HFFc6 (cell line): ENCODE measurements at places on chromosomes 4 and X. TPM values are rescaled to one million over a fixed set of nuclear protein-coding genes. Genes with fewer than 3 reads are reported as not detected.

GRCh38 chr4:105343146-105343931 is 130.5 kb downstream of the PPA2 start:
- H3K4me1 ChIP-seq, result peaks cover 6% of the 10 kb centered on the region
- no peaks in the 10 kb centered on the region for H3K36me3 ChIP-seq
- no peak for DNase-seq
- H3K4me3 ChIP-seq, result peak overlapping the region; percentile 12
- H3K27me3 ChIP-seq, result no peaks in the 10 kb centered on the region; the same call in 1 of the 2 replicates

PCYT1B gene
- total RNA-seq, result not detected in 3 replicates

MAGEA12 gene
- 0.19 TPM in 1 of 3 replicates, not detected in the others for total RNA-seq

DNA sequence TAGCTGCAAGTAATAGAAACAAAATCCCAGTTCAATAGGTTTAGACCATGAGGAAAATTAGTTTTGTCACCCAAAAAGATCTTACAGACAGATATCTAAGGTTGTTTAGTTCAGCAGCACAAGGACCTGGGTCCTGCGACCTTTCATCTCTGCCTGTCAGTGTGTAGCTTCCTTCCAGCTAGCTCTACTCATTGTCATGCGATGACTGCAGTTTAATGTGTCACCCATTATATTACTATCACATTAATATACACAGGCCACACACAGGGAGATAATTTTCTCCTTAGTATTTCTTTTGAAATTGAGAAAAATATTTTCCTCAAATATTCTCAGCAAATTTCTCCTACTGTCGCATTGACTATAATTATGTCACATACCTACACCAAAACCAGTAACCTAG is 232.1 kb upstream of the ARSJ start:
- no peak for DNase-seq
- H3K4me1 ChIP-seq, result peaks cover 20% of the 10 kb centered on the region
- no peaks in the 10 kb centered on the region for H3K27me3 ChIP-seq
- no peak overlapping the region for H3K27ac ChIP-seq

DNA sequence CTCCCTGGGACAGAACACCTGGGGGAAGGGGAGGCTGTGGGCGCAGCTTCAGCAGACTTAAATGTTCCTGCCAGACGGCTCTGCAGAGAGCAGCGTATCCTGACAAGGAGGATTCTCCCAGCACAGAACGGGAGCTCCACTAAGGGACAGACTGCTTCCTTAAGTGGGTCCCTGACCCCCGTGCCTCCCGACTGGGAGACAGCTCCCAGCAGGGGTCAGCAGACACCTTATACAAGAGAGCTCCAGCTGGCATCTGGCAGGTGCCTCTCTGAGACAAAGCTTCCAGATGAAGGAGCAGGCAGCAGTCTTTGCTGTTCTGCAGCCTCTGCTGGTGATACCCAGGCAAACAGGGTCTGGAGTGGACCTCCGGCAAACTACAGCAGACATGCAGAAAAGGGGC is 44.5 kb upstream of the FAAH2 start:
- no peaks in the 10 kb centered on the region; the same call in 1 of the 2 replicates for H3K27me3 ChIP-seq
- H3K4me3 ChIP-seq, result no peak overlapping the region
- H3K4me1 ChIP-seq, result no peaks in the 10 kb centered on the region
- H3K27ac ChIP-seq, result no peak overlapping the region
- H3K36me3 ChIP-seq, result no peaks in the 10 kb centered on the region

DNA sequence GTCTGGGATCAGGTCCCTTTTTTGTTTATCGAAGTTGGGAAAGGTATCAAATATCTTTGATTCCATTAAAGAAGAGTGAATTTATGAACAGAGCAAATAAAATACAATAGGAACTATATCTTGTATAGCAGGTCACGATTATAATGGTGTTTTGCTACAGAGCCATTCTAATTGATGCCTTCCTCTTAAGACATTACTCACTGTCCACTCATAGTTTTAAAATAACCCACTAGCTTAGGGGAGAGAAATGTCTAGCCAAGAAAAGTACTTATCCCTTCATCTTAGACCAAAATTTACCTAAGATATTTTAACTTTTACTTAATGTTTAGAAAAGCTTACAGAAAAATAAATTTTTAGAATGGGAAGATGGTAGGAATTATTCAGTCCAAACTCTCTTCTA is 112.0 kb upstream of the PABPC4L start:
- H3K36me3 ChIP-seq, result no peaks in the 10 kb centered on the region; the same call in 1 of the 2 replicates
- H3K27me3 ChIP-seq, result no peaks in the 10 kb centered on the region
- peak; percentile 67 for DNase-seq
- peak overlapping the region; percentile 63; the same call in 1 of the 2 replicates for H3K27ac ChIP-seq
- peaks cover 10% of the 10 kb centered on the region for H3K4me1 ChIP-seq

- peaks cover 10% of the 10 kb centered on the region for H3K4me1 ChIP-seq
These were observed 45.1 kb downstream of the ZGRF1 start for GRCh38 chr4:112591593-112591992.

ASB9 gene
- total RNA-seq, result 0.36 to 0.94 TPM (median 0.50 TPM) in 3 replicates

PLCXD1 gene
- 22.8 to 32.0 TPM (median 23.9 TPM) in 3 replicates for total RNA-seq

GPAT3 gene
- 0.74 to 0.92 TPM (median 0.84 TPM) in 3 replicates for total RNA-seq

DNA sequence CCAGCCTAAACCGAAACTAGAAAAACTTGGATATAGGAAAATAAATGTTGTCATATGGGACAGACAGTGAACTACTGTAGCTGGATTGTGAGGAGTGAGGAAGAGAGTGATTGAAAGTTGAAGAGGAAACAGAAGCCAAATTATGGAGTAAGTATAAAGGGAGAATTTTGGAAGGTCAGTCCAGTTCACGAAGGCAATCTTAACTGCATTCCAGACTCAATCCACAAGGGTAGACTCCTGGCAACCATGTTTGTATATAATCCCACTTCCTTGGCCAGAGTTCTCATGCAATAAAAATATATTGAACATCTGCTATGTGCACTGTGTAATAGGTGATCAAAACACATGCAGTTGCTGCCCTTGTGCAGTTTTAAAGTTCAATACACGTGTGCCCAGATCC is 58.6 kb upstream of the CAMK2D start:
- DNase-seq, result no peak
- no peaks in the 10 kb centered on the region for H3K27me3 ChIP-seq
- H3K27ac ChIP-seq, result no peak overlapping the region
- peaks cover 36% of the 10 kb centered on the region for H3K4me1 ChIP-seq

- no peak overlapping the region for H3K4me3 ChIP-seq
- H3K27me3 ChIP-seq, result no peaks in the 10 kb centered on the region; the same call in none of the 2 replicates
- DNase-seq, result no peak
These were observed 25.7 kb downstream of the GASK1B start for GRCh38 chr4:158147151-158147550.

- H3K27me3 ChIP-seq, result peaks cover 69% of the 10 kb centered on the region
- H3K36me3 ChIP-seq, result peaks cover 6% of the 10 kb centered on the region; the same call in 1 of the 2 replicates
- peak overlapping the region; percentile 29; the same call in 1 of the 2 replicates for H3K4me3 ChIP-seq
- no peak overlapping the region for H3K27ac ChIP-seq
- no peaks in the 10 kb centered on the region for H3K4me1 ChIP-seq
These were observed 3.0 kb upstream of the PHOX2B start for GRCh38 chr4:41751449-41752061.

DNA sequence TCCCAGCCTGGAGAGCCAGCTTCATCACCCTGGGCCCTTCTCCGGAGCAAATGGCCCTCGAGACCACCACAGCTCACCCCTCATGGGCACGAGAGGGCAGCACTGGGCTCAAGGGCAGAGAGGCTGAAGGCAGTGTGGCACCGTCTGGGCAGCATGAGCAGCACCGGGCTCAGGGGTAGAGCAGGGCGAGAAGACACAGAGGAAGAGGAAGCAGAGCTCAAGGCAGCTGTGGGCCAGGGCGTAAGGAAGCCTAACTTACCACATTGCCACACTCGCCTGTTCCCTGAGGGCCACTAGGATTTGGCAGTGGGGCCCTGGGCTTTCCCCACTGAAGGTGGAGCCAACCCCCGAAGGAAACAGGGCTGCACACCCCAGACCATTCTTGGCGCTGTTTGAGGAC is 15.5 kb downstream of the ZNF185 start:
- no peak for DNase-seq
- no peaks in the 10 kb centered on the region for H3K36me3 ChIP-seq
- H3K4me1 ChIP-seq, result peaks cover 4% of the 10 kb centered on the region; the same call in 1 of the 2 replicates
- H3K27me3 ChIP-seq, result peaks cover 10% of the 10 kb centered on the region

- no peaks in the 10 kb centered on the region for H3K36me3 ChIP-seq
- peaks cover 27% of the 10 kb centered on the region for H3K4me1 ChIP-seq
- peak overlapping the region; percentile 90 for H3K4me3 ChIP-seq
- H3K27ac ChIP-seq, result peak overlapping the region; percentile 49; the same call in 1 of the 2 replicates
These were observed 3.7 kb upstream of the STIM2 start for GRCh38 chr4:26856906-26857277.

GPR82 gene
- total RNA-seq, result not detected in 3 replicates

GRCh38 chrX:153687121-153688039 is at the start of gene SLC6A8:
Gene SLC6A8 (plus strand): TSS chrX:153687926. CDS start chrX:153688575, 649 bp downstream.
- peak within 1 kb of the TSS; percentile 52 for H3K4me3 ChIP-seq
- H3K4me1 ChIP-seq, result no peaks in the 10 kb centered on the region
- peak; percentile 46 for DNase-seq
- no peaks in the 10 kb centered on the region; the same call in 1 of the 2 replicates for H3K27me3 ChIP-seq

DNA sequence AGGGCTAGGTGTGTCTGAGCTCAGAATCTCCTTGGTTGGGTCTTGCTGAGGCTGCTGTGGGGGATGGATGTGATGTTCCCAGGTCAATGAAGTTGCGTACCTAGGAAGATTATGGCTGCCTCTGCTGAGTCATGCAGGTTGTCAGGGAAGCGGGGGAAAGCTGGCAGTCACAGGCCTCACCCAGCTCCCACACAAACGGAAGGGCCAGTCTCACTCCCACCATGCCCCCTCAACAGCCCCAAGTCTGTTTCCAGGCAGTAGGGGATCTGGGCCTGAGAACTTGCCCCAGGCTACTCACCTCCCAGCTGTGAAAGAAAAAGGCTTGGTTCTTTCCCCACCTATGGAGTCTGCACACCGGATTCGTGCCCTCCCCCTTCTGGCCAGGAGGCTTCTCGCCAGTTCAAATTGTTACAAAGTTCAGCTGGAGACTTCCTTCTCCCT is 72.9 kb downstream of the WDR44 start:
- peaks cover 7% of the 10 kb centered on the region; the same call in 1 of the 2 replicates for H3K4me1 ChIP-seq
- H3K4me3 ChIP-seq, result no peak overlapping the region
- no peaks in the 10 kb centered on the region for H3K27me3 ChIP-seq
- H3K36me3 ChIP-seq, result peaks cover 19% of the 10 kb centered on the region
- H3K27ac ChIP-seq, result no peak overlapping the region

- no peak overlapping the region for H3K4me3 ChIP-seq
- no peak overlapping the region for H3K27ac ChIP-seq
- H3K36me3 ChIP-seq, result no peaks in the 10 kb centered on the region
- no peak for DNase-seq
- no peaks in the 10 kb centered on the region; the same call in 1 of the 2 replicates for H3K27me3 ChIP-seq
These were observed 21.7 kb upstream of the GEMIN8 start for GRCh38 chrX:14051416-14051815.

CNGA1 gene
- total RNA-seq, result not detected in 2 replicates

- DNase-seq, result no peak
- peaks cover 2% of the 10 kb centered on the region; the same call in 1 of the 2 replicates for H3K27me3 ChIP-seq
- no peak overlapping the region for H3K27ac ChIP-seq
- no peak overlapping the region for H3K4me3 ChIP-seq
- peaks cover 11% of the 10 kb centered on the region for H3K36me3 ChIP-seq
These were observed 9.0 kb downstream of the KLHL8 start for GRCh38 chr4:87211249-87211952.

DNA sequence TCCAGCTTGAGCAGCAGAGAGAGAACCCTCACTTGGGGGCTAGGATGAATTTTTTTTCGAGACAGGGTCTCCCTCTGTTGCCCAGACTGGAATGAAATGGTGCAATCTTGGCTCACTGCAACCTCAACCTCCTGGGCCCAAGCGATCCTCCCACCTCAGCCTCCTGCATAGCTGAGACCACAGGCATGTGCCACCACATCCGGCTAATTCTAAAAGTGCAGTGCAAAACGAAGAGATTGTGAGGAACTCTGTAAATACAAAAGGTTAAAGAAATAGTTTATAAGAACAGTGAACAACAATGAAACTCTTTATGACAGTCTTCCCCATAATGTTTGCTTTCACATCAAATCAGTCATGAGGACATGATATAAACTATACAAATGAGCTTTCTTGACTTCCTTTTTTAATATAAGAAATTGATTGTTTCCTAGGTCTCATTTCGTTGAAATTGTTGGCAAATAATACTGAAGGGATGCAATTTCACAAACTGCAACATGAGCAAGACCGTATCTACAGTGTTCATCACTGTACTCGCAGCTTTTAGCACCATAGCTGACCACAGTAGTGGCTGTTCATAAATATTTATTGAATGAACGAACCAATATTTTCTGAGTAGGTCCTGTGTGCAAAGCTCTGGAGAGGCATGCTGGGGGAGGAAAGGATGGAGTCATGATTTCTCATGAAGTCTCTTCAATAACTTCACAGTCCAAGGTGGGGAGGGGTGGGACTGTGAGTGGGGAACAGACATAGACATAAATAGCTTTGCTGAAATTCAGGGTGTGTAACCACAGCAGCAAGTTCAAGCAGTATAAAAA is 116.1 kb downstream of the SHROOM3 start:
- no peak for DNase-seq
- H3K36me3 ChIP-seq, result no peaks in the 10 kb centered on the region
- H3K4me3 ChIP-seq, result no peak overlapping the region
- peak overlapping the region; percentile 37; the same call in 1 of the 2 replicates for H3K27ac ChIP-seq
- peaks cover 44% of the 10 kb centered on the region for H3K4me1 ChIP-seq

DNA sequence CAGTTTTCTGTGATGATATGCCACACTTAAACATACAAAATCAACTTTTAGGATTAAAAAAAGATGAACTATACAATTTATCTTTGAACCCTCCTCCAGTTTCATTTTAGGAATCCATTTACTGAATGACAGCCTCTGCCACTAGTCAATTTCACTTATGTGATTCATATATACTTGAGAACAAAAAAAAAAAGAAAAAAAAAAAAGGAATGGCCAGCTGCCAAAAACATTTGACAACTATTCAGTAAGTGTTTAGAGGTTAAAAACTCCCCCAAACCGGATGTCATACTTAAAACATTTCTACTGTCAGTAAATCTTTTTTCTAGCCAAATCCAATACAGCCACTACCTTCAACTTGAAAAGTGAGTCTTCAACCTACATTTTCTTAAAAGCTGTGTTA is 266.7 kb upstream of the MAGEB2 start:
- no peaks in the 10 kb centered on the region; the same call in 1 of the 2 replicates for H3K36me3 ChIP-seq
- peaks cover 6% of the 10 kb centered on the region; the same call in 1 of the 2 replicates for H3K4me1 ChIP-seq
- no peaks in the 10 kb centered on the region for H3K27me3 ChIP-seq
- H3K27ac ChIP-seq, result no peak overlapping the region
- no peak for DNase-seq

WDR17 gene
- not detected in 3 replicates for total RNA-seq

- no peak overlapping the region for H3K27ac ChIP-seq
- no peaks in the 10 kb centered on the region for H3K36me3 ChIP-seq
These were observed 1.5 kb downstream of the FHDC1 start for GRCh38 chr4:152937336-152938236.

- H3K4me1 ChIP-seq, result peaks cover 18% of the 10 kb centered on the region
- H3K27me3 ChIP-seq, result peaks cover 3% of the 10 kb centered on the region
- H3K4me3 ChIP-seq, result no peak overlapping the region
- no peak overlapping the region for H3K27ac ChIP-seq
These were observed 93.4 kb downstream of the SPCS3 start for GRCh38 chr4:176413171-176413570.

MAPK10 gene
- total RNA-seq, result 1.2 and 2.0 TPM in 2 replicates

ATP10D gene
- total RNA-seq, result 60.2 to 70.7 TPM (median 60.6 TPM) in 3 replicates

SHOX gene
- total RNA-seq, result 28.8 to 41.8 TPM (median 37.8 TPM) in 3 replicates

GRCh38 chrX:72392816-72393800 is 87.4 kb upstream of the CITED1 start:
- no peaks in the 10 kb centered on the region for H3K27me3 ChIP-seq
- peaks cover 24% of the 10 kb centered on the region for H3K4me1 ChIP-seq
- DNase-seq, result no peak
- H3K27ac ChIP-seq, result no peak overlapping the region
- no peak overlapping the region for H3K4me3 ChIP-seq
- H3K36me3 ChIP-seq, result no peaks in the 10 kb centered on the region

KANTR gene
- 2.7 to 4.0 TPM (median 3.8 TPM) in 3 replicates for total RNA-seq

- H3K27me3 ChIP-seq, result peaks cover 3% of the 10 kb centered on the region; the same call in 1 of the 2 replicates
- DNase-seq, result no peak
- H3K4me1 ChIP-seq, result no peaks in the 10 kb centered on the region
- H3K27ac ChIP-seq, result no peak overlapping the region
- peaks cover 1% of the 10 kb centered on the region; the same call in 1 of the 2 replicates for H3K36me3 ChIP-seq
- no peak overlapping the region for H3K4me3 ChIP-seq
These were observed 39.0 kb downstream of the FAM53A start for GRCh38 chr4:1644891-1645657.
